ENCODE measurements at places on chromosomes 16 and 17.

DNA sequence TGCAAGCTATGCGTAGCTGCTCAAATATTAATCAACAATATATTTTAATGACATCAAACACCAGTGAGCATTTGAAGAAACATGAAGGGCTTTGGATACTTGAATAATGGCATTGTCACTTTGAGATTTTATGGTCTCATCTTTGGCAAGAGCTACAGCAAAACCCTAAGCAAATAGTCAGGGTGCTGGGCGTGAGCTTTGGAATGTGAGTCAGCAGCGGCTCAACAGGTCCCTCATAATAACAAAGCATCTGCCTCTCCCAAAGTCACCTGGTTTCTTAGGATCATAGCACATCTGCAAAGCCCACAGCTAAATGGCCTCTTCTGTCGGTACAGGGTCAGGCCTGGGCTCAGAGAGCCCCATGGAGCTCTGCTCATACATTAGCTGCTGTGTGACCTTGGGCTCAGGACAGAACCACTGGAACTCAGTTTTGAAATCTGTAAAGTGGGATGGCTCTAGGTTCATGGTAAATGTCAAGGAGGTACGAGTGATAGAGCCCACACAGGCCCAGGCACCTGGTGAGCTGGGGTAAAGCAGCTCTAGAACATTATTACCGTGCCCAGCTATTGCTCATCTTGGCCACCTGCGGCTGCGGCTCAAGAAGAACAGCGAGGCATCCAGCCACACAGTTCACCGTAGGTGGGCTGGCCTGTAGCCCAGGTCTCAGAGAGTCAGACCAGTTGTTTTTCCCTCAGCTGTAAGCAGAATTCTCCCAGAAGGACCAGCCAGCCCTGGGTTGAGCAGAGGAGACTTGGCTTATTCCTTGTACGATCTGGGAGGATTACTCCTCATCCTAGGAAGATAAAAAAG lies 544.5 kb upstream of the CDH11 start:
- DNase-seq = no peak

DNA sequence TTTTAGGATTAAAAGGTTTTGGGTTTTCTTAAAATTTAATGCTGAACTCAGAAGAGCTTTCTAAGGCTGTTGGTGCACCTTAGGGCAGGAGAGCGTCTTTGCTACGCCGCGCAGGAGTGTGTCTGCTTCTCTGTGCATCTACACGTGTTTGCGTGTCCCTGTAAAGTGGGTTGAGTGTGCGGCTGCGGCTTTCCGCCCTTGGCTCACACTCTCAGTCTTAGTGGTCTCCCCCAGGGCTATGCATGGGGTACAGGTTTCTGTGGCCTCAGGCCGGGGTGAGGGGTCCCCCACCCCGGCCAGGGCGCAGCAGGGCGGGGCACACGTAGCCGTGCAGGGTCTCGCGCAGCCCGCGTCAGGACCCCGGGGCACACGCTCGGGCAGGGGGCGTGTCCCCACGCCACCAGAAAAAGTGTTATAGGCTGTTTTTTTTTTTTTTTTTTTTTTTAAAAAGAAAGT lies 727 bp upstream of the TENT4B start:
- no peak for DNase-seq

GRCh38 chr17:65389949-65390348 lies 171.5 kb downstream of the AXIN2 start:
- no peak for DNase-seq

DNA sequence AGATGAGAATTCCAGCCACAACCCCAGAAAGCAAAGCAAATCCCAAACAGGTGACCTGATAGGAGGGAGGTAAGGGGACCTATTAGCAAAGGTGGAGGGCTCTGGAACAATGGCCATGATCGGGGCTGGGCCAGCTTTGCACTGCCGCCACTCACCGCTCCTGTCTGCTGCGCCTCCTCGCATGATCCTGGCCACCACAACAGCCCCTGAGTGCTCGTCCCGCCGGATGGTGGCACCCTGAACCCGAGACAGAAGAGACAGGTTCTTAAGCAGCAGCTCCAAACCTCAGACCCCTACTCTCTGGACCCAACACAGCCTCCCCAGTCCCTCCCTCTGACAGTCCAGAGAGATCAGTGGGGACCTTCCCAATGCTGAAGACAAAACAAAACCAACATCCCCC lies 5.3 kb downstream of the MPP3 start:
- no peak for DNase-seq

DNA sequence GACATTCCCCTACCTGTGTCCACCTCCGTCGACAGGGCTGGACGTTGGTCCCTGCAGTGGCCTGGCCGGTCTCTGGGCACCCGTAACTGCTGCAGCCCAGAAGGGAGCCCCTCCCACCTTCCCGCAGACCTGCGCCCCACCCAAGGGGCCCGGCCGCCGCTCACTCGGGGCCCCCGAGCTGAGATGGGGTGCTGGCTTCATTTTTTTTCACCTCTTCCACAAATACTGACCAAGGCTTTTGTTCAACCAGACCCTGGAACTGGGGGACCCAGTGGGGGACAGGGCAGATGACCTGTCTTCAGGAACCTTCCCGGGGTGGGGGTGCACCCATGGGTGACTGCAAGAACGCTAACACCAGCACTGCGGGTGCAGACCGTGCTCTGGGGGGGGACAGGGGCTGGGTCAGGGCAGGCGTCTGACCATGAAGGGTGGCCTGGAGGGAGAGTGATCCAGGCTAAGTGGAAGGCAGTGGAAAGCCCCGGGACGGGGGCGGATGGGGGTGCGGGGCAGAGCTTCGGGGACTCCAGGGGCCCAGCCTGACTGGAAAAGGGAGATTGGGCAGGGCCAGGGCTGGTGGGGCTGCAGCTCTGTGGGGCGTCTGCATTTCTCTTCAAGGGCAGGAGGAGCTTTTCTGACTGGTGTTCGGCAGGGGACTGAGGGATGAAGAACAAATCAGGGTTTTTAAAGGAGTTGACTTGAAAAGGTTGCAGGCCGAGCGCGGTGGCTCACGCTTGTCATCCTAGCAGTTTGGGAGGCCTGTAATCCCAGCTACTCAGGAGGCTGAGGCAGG lies 42.3 kb downstream of the SLC7A5 start:
- DNase-seq = no peak

- no peak for DNase-seq
These were observed 188.7 kb upstream of the TNRC6C start for GRCh38 chr17:77769762-77770161.

DNA sequence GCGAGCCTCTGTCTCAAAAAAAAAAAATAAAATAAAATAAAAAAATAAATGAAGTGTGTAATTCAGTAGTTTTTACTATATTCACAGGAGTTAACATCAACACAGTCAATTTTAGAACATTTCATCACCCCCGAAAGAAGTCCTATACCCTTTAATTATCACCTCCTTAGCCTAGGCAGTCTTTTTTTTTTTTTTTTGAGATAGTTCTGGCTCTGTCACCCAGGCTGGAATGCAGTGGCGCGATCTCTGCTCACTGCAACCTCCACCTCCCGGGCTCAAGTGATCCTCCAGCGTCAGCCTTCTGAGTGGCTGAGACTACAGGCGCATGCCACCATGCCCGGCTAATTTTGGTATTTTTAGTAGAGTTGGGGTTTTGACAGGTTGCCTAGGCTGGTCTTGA lies 150.7 kb downstream of the SNX29 start:
- no peak for DNase-seq

- DNase-seq = no peak
These were observed 172.6 kb downstream of the MAP2K4 start for GRCh38 chr17:12193144-12193735.

- no peak for DNase-seq
These were observed 271.5 kb upstream of the C16orf82 start for GRCh38 chr16:26795184-26795583.

GRCh38 chr16:48025359-48025758 lies 130.4 kb downstream of the ABCC12 start:
- DNase-seq = no peak

DNA sequence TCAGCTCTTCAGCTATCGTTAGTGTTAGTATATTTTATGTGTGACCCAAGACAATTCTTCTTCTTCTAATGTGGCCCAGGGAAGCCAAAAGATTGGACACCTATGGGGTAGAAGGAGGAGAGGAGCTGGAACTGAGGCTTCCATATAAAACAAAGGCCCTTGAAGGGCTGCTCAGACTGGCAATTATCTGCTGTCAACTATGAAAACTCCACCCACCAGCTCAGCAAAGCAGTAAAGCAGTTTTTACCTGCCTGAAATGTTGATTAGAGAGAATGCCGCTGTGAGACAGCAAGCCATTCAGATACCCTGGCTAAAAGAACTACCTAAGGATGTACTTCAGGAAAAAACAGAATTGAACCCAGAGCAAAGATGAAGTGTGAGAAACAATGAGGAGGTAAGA lies 45.9 kb upstream of the GNAO1 start:
- no peak for DNase-seq

GRCh38 chr16:60636117-60636516 lies 1400.1 kb downstream of the CDH8 start:
- no peak for DNase-seq

DNA sequence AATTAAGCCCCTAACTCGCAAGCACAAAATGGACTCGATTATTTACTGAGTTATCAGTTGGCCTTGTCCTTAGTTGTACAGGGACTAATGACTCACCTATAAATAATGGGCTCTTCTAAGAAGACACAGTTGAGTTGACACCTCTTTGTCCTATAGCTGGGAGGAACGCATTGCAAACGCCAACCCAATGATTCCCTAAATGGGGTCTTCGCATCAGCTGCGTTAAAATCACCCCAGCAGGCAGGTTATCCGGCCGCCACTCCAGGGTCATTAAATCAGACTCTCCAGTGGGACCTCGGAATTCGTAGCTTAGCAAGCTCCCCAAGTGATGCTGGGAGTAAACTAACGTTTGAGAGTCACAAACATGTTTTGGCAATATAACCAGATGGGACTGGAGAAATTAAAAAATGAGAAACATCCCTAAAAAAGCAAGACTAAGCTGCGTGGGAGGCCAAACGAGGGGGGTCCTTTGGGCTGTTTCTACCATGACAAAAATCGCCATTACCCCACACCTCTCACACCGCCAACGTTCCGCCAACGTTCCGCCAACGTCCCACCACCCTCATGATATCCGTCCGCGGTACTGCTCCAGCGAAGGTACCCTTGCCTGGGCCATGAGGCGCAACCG lies 932 bp upstream of the NFE2L1 start:
- DNase-seq = no peak

DNA sequence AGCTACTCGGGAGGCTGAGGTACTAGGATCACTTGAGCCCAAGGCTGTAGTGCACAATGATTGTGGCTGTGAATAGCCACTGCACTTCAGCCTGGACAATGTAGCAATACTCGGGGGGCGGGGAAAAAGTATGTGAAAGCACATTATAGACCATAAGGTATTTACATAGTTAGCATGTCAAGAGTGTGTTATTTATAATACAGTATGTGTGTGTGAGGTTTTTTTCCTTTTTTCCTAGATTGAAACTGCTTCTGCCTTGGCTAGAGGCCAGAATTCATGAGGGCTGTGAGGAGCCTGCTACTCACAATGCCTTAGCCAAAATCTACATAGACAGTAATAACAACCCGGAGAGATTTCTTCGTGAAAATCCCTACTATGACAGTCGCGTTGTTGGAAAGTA lies 30.5 kb downstream of the PTRH2 start:
- DNase-seq = no peak

DNA sequence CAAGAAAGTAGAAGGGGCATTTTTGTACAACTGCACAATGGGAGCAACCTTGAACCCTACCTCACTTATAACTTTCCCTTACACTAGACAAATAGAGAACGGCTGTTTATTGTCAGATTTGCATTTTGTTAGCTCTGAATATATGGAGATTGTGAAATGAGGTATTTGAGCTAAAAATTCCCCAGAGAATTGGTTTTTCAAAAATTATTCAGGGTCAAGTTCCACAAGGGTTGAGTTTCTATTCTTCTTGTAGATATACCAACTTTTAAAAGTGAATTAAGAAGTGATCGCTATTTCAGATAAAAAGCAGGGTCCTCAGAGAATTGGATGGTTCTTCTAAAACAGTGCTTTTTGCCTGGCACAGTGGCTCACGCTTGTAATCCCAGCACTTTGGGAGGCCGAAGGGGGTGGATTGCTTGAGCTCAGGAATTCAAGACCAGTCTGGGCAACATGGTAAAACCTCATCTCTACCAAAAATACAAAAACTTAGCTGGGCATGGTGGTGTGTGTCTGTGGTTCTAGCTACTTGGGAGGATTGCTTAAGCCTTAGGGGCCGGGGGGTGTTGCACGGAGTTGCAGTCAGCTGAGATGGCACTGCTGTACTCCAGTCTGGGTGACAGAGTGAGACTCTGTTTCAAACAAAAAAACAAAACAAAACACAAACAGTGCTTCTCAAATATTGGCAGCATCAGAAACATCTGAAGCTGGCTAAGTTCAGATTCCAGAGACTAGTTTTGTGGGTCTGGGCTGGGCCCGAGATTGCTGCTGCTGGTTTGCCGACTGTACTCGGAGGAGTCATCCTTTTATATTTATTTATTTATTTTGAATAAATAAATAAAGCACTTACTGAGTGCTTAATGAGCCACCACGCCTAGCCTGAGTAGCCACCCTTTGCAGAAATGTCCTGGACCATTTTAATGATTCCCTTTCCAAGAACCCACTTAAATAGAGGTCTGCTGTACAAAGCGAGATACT lies 50.9 kb downstream of the PECAM1 start:
- DNase-seq = no peak

DNA sequence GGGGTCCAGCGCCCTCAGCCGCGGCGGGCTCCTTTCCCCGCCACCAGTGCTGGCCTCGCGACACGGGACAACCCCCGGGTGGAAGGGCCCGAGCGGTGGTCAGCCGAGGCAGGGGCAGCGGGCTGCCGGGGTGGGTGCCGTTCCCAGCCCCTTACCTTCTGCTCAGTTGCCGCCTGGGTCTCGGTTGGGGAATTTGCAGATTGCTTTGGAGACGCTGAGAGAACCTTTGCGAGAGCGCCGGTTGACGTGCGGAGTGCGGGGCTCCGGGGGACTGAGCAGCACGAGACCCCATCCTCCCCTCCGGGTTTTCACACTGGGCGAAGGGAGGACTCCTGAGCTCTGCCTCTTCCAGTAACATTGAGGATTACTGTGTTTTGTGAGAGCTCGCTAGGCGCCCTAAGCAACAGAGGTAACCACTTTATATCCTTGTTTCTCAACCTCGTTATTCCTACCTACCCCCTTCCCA lies 381 bp downstream of the CTNS start:
- no peak for DNase-seq
